ENCODE measurements at places on chromosomes 5 and 9.

- no peak for DNase-seq
Observed at GRCh38 chr5:141692919-141693725, 11.1 kb upstream of the ARAP3 start.

GRCh38 chr5:95667061-95667618, 15.7 kb downstream of the SPATA9 start:
- DNase-seq, result no peak

GRCh38 chr5:141328231-141328630, 2.1 kb upstream of the PCDHGA1 start:
- no peak for DNase-seq

DNA sequence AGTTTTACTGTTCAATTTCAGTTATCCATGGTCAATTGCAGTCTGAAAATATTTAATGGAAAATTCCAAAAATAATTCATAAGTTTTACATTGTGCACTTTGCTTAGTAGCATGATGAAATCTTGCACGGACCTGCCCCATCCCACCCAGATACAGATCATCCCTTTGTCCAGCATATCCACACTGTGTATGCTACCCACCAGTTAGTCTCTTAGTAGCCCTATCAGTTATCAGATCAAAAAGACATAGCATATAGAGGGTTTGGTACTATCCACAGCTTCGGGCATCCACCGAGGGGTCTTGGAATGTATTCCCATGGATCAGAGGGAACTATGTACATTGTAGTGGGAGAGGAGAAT, 97.7 kb downstream of the SLC44A1 start:
- DNase-seq, result no peak

DNA sequence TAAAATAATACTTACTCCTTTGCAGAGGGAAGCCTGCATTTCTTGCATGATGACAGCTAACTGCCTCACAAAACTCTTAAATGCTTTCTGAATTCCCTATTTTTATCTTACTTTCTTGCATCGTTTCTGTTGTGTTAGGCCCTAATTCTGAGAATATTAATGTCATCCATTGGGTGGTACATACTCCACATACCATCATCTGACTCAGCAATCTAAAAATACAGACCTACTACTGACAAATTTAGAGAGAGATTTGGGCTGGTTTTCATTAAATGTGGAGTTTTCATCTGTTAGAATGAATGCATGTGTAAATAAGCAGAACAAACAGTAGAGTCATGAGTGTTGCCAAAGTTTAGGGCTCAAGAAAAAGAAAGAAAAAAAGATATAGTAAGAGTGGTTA, 26.5 kb upstream of the KCNN2 start:
- no peak for DNase-seq

GRCh38 chr5:112973904-112974303, 2.7 kb upstream of the DCP2 start:
- DNase-seq, result no peak

GRCh38 chr9:28758341-28758740, 1185.1 kb upstream of the C9orf72 start:
- DNase-seq, result no peak

DNA sequence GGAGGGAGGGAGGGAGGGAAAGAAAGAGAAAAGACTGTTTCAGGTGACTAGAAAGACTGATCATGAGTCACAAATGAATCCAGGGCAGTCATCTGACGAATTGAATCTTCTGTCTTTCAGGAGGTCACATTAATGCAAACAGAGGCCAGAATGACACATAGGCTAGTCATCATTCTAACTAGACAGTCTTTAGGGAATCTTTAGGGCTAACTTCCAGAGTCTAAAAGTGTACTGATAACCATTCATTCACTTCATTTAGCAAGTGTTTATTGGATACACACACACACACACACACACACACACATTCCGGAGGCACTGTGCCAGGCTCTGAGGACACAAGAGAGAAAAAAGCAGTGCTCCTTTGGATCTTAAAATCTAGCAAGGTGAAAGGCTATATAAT, 156.7 kb downstream of the EBF1 start:
- no peak for DNase-seq

- DNase-seq, result no peak
Observed at GRCh38 chr5:33828626-33829308, 63.0 kb downstream of the ADAMTS12 start.

- no peak for DNase-seq
Observed at GRCh38 chr5:102801371-102801770, 46.3 kb downstream of the PAM start.

- DNase-seq, result no peak
Observed at GRCh38 chr9:121529237-121529987, 29.8 kb upstream of the GGTA1 start.

- no peak for DNase-seq
Observed at GRCh38 chr9:38642951-38643814, 22.8 kb upstream of the ANKRD18A start.

- DNase-seq, result no peak
Observed at GRCh38 chr9:95005278-95006143, 279.0 kb downstream of the AOPEP start.

GRCh38 chr5:108148715-108149139, 233.2 kb downstream of the FBXL17 start:
- no peak for DNase-seq

GRCh38 chr9:76855015-76855414, 50.9 kb downstream of the PRUNE2 start:
- DNase-seq, result no peak

GRCh38 chr9:3455094-3455493, 70.7 kb downstream of the RFX3 start:
- DNase-seq, result no peak

- no peak for DNase-seq
Observed at GRCh38 chr9:114591291-114591787, 3.8 kb downstream of the ATP6V1G1 start.

DNA sequence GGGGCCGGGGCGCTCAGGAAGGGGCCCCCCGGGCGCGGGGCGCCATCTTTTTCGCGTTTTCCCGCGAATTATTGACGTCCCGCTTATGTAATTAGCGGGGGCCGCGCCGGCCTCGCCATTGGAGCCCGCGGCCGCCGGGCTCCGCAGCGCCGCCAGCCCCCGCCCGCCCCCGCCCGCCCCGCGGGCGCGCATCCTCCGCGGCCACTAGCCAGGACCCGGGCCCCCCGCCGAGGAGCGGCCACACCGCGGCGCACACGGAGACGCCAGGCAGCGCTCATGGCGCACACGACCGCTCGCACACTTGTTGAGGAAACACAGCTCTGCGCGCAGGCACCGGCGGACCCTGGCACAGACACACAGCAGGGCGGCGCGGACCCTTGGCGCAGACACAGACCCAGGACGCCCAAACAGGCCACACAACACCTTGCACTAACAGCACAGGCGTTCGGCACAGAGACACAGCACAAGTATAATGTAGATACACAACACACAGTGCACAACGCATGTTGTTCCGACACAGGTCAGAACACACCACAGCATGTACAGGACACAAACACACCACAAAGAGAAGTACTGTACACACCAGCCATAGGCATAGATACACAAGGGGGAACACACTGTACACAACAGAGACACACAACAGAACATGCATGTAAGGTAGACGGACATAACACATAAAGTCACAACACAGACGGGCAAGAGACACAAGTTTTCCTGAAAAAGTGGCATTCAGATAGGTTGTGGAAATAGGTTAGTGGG, 467 bp upstream of the PHF19 start:
- DNase-seq, result no peak

GRCh38 chr5:124342584-124342983, 403.9 kb downstream of the ZNF608 start:
- DNase-seq, result no peak

- DNase-seq, result no peak
Observed at GRCh38 chr9:71670121-71670520, 98.2 kb downstream of the CEMIP2 start.

GRCh38 chr5:177133096-177133852, at the start of gene NSD1:
Gene NSD1, plus strand, starts transcription at chr5:177133773. Its CDS starts 1,331 bp downstream, at chr5:177135104.
- peak; percentile 45 for DNase-seq

DNA sequence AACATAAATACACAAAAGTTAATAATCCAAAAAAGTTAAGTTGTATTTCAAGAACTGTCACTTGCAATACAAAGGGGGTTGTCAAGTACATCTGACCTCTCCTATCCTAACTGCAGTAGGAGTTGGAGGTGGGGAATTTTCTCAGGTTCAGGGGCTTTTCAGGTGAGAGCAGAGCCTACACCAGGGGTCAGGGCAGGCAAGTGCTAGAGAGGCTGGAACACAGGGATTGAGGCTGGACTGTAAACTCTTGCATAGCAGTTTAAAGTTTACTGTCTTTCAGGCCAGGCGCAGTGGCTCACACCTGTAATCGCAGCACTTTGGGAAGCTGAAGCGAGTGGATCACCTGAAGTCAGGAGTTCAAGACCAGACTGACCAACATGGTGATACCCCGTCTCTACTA, 25.4 kb upstream of the RASGRF2 start:
- DNase-seq, result no peak

- DNase-seq, result no peak
Observed at GRCh38 chr5:102971676-102972293, 148.2 kb downstream of the GIN1 start.

DNA sequence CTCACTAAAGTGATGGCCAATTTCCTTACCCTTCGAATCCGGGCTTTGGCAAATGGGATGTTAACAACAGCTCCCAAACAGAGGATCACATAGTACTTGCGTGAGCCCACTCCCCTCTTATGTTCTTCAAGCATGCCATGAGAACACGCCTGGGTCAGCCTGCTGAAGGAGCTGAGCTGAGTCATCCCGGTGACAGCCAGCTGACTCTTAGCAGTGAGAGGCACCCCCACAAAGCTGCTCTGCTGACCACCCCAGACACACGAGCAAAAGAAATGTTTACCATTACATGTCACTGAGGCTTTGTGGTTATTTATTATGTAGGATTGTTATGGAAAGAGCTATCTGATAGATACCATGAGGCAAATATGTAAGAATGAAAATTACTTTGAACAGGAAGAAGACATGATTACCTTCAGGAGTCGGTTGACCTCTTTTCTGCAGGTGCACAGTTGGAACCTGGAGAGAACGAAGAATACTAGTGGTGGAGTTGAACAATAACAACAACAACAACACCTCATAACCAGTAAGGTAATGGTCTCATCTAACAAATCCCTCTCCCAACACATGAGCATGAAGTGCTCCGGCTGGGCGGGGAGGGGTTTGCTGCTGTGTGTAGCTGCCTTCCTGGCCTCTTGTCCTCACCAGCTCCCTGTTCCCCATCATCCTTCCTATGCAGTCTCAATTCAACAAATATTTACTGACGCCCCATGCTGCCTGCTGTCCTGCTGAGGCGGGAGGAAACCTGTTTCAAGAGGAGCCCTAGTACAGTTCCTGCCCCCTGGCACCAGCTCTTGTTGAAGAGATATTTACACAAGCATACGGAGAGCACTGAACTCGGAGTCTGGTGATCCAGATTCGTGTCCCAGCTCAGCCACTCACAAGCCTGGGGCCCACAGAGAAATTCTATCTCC, 69.4 kb upstream of the LHFPL2 start:
- DNase-seq, result no peak

DNA sequence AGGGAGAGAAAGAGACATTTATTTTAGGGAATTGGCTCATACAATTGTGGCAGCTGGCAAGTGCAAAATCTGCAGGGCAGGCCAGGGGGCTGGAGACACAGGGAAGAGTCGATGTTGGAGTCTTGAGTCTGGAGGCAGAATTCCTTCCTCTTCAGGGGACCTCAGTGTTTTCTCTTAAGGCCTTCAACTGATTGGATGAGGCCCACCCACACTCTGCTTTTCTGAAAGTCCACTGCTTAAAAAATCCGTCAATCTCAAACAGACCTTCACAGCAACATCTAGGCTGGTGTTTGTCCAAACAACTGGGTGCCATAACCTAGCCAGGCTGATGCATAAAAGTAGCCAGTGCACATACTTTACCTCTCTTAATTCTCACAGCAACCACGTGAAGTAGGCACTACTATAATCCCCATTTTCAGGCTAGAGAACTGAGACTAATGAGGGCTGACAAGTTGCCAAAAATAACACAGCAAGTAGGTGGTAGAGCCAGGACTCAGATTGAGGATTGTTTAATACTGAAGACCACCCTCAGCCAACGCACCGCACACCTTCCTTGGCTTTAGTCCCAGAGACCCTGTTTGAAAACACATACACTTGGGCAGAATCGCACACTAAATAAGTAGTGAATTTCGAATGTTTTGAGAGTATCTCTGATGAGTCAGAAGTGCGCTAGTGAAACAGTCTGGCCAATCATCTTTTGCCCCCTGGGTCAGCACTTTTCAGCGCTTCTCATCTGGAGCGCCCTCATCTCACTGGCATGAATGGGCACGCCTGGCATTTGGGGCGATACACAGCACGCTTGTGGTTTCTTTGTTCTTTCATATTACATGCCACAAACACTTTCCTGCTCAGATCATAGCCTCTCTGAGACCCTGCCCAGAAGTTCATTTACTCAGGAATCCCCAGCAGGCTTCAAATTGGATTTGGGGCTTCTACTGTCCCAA, 591.4 kb downstream of the CCDC171 start:
- DNase-seq, result no peak

GRCh38 chr5:139390639-139391569, 1.2 kb upstream of the MZB1 start:
- no peak for DNase-seq

DNA sequence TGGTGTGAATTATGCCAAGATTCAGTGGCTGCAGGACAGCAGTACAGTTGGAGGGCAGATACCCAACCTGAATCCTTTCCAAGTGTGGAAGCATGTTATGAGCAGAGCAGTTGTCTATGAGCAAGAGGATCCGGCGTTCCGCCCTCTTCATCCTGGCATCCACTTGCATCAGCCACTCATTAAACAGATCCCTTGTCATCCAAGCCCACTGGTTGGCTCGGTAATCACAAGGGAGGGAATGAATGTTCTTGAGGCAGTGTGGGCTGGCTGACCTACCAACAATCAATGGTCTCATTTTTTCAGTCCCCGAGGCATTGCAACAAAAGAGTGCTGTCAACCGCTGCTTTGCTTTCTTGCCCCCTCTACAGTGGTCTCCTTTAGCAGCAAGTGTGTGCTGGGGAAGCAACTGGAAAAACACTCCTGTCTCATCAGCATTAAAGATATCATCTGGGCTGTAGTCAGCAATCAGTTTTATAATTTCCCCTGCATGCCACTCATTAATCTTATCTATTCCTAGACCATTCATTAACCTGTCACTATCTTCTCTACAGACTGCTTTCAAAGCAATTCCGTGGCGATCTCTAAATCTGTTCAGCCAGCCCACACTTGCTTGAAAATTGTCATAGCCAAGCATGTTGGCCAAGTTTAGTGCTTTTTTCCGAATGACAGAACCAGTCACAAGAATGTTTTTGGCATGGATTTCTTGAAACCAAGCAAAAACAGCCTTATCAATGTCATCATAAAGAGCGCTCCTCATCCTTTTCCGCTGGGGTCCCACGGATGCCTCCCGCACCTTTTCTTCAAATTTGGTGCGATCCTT, 4.9 kb downstream of the TIGD6 start:
- no peak for DNase-seq

- DNase-seq, result no peak
Observed at GRCh38 chr5:177445052-177445916, 1.3 kb upstream of the PRR7 start.

DNA sequence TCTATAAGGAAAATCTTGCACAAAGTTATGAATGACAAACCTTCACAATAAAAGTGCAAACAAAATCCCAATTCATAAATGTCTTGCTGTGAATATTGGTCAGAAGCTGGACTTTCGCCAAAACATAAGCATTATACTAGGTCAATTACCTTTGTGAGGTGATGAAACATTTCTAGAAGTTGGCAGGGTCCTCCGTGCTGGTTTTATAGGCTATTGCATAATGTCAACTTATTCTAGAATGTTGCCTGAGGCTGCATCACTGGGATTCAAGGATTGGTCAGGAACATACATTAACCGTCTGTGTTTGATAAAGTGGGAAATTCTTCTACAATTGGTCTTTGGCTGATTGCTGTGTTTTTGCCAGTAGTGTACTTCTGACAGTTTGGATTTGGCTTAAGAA, 49.8 kb upstream of the PALM2AKAP2 start:
- DNase-seq, result no peak

Data from cortex of kidney (tissue), 1 donor.